ENCODE measurements at places on chromosomes 16 and 17. TPM values are rescaled to one million over a fixed set of nuclear protein-coding genes. Genes with fewer than 3 reads are reported as not detected.
A peak's percentile ranks its signal among the peaks of the same experiment; 100 is the strongest.

DNA sequence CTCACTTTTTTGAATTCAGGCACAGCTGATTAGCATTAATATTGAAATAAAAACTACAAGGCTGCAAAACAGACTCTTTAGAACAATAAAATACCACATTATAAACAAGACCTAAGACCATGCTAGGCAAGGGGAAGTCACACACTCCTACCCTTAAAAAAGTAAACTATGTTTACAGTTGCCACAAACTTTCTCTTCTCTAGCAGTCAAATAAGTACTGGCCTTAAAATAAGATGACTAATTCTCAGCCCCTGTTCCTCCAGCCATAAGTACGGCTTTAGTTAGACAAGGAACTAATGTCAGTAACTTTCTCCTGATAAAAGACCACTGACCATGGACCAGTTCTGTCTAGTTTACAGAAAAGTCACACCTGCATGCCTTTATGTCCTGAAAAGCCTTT is 19.5 kb upstream of the CPHXL start:
- no peak for DNase-seq

The CWC25 gene
- total RNA-seq = 13.7 TPM

DNA sequence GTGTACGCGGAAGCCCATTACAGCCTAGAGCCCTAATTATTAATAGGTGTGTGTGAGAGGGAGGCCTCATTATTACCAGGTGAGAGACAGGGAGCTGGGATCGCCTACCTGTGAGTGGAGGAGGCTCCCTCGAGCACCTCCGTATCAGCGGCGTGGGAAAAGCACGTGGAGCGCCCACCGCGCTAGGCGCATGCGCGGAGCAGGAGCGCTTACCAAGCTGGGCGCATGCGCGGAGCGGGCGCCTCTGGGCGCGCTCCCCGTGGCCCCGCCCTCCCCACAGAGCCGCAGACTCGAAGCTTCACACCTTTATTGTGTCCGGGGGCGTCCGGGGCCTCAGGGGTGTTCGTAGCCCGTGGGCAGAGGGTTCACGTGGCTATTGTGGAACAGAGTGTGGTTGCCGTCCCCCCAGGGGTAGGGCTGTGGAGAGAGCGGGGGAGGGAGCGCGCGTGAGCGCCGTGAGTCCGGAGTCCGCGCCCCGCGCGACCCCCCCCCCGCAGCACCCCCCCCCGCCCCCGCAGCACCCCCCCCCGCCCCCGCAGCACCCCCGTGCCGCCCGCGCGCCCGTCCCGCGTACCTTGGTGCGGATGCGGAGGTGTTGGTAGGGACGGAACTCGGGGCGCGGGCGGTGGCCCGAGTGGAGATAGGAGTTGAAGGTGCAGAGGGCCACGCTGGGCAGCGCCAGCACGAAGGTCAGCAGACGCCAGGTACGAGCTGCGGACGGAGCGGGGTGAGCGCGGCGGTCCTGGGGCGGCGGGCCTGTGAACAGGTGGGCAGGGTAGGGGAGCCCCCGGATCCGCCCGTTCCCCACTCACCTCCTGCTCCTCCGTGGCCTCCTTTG is 500 bp downstream of the COX6A2 start:
- DNase-seq = no peak

- no peak for DNase-seq
Measured at GRCh38 chr17:79354173-79354820, 256.6 kb downstream of the RBFOX3 start.

DNA sequence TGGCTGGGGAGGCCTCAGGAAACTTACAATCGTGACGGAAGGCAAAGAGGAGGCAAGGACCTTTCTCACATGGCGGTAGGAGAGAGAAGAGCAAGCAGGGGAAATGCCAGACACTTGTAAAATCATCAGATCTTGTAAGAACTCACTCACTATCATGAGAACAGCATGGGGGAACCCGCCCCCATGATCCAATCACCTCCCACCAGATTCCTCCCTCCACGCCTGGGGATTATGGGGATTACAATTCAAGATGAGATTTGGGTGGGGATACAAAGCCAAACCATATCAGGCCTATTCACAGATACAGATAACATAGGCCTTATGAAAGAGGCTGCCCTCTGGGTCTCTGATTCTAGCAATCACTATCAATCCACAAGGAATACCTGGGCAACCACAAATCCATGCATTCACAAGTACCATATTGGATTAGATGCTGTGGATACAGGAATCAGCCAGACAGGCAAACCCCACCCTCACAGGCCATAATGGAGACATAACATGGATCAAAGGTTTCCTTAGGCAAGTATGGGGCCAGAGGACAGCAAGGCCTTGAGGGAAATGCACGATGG is 284.9 kb downstream of the SOX9 start:
- no peak for DNase-seq

GRCh38 chr17:49842371-49842770 is 5.5 kb downstream of the TAC4 start:
- no peak for DNase-seq

- DNase-seq = no peak
Measured at GRCh38 chr16:12862327-12862726, 39.1 kb upstream of the SHISA9 start.

The HS3ST3B1 gene
- 8.7 TPM for total RNA-seq

DNA sequence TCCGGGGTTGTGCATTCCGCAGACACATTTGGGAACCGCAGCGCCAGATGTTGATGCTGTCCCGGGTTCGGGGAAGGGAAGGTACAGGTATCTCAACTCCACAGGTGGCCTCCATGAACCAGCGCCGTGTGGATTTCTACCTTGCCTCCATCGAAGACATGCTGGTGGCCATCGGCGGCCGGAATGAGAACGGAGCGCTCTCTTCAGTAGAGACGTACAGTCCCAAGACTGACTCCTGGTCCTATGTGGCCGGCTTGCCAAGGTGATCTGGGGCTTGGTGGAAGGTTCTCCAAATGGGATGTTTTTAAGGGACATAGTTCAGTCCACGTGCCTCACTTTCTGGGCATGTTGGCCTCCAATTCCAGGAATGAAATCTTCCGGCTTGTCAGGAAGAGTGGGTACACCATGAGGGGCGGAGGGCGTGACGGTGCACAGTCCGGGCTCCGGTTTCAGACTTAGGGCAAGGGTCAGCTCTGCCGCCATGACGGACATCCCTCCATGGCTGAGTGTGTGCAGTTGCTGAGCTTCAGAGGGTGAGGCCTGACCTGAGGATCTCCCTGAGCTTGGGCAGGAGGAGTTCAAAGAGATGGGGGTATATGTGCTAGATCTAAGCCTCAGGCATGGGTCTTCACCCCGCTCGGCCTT is 11.5 kb downstream of the KLHL36 start:
- DNase-seq = no peak

- DNase-seq = no peak
Measured at GRCh38 chr17:58996968-58997367, 109.7 kb downstream of the TRIM37 start.

GRCh38 chr17:56708220-56708558 is 114.7 kb downstream of the NOG start:
- peak; percentile 54 for DNase-seq

The RAB26 gene
- 1.2 TPM for total RNA-seq

The CSH2 gene
- total RNA-seq = 4.3 TPM

GRCh38 chr16:66382171-66382965 is 15.9 kb downstream of the CDH5 start:
- DNase-seq = peak; percentile 96

GRCh38 chr16:25897702-25898101 is 205.9 kb downstream of the HS3ST4 start:
- no peak for DNase-seq

The ZNF75A gene
- 30.5 TPM for total RNA-seq

The CDH15 gene
- 0.17 TPM for total RNA-seq
